C1 segment of cervical spinal cord (tissue), 14 donors: ENCODE measurements at places on chromosomes 12 and 14.

DNA sequence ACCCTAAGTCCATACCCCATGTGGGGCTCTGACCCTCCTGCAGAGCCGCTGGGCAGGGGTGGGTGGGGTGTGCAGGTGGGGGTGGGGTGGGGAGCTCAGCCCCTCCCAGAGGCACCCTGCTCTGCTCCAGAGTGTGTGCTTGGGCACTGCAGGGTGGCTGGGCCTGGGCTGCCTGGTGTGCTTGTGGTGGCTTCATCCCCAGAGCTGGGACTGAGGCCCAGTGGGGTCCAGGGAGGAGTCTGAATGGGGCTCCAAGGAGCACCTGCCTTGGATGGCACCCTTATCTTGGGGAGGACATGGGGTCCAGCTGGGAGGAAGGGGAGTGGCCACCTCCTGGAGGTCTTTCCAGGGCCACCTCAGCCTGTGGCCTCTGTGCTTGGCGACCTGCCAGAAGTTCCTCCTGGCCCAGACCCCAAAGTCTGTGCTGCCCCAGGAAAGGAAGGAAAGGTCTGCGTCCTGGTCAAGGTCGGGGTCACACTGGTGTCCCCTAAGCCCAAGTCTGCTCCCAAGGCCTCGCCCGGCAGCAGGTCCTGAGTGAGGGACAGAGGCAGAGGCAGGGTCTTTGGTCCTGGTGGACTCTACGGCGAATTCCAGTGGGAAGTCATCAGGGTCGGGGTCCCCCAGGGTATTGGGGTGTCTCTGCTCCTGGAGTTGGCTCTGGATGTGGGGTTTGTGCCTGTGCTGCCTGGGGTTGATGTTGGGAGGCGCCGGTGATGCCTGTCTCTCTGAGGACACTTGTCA is 373.4 kb downstream of the TMEM121 start:
- DNase-seq, result no peak

- no peak for DNase-seq
Measured at GRCh38 chr14:24839617-24840203, 205.7 kb upstream of the GZMB start.

- DNase-seq, result no peak
Measured at GRCh38 chr12:111407377-111408115, 1.8 kb downstream of the SH2B3 start.

DNA sequence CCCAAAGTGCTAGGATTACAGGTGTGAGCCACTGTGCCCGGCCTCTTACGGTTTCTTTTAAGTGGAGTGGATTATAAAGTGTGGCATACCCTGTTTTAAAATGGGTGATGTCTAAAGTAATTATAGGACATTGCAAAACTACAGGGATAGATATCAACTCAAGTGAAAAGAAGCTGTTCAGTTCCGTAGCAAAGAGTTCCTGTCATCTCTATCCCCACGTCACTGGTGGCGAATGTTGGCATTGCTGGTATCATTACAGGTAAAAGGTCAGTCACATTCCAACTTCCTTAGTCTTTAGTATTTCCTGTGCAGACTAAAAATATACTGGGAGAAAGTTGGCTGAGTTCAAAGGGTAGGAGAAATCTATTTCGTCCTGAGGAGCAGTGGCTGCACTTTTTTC is 95.6 kb upstream of the SLC38A2 start:
- DNase-seq, result no peak

- DNase-seq, result no peak
Measured at GRCh38 chr14:44505588-44505987, 1.5 kb downstream of the FSCB start.

DNA sequence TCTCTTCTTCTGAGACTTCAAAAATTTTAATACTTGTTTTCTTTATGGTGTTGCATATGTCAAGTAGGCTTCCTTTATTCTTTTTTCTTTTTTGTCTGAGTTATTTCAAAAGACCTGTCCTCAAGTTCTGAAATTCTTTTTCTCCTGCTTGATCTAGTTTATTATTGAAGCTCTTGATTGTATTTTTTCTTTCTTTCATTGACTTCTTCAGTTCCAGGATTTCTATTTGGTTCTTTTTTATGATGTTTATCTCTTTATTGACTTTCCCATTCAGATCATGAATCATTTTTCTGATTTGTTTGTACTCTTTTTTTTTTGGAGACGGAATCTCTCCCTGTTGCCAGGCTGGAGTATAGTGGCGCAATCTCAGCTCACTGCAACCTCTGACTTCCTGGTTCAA is 34.1 kb downstream of the IFT43 start:
- no peak for DNase-seq

- no peak for DNase-seq
Measured at GRCh38 chr14:101739446-101740141, 21.9 kb upstream of the PPP2R5C start.

GRCh38 chr12:69685810-69686209 is 13.3 kb downstream of the BEST3 start:
- DNase-seq, result no peak
